ENCODE measurements at places on chromosomes 5 and 9.

- DNase-seq, result no peak
These were observed 43.5 kb upstream of the RNF38 start for GRCh38 chr9:36443581-36443980.

DNA sequence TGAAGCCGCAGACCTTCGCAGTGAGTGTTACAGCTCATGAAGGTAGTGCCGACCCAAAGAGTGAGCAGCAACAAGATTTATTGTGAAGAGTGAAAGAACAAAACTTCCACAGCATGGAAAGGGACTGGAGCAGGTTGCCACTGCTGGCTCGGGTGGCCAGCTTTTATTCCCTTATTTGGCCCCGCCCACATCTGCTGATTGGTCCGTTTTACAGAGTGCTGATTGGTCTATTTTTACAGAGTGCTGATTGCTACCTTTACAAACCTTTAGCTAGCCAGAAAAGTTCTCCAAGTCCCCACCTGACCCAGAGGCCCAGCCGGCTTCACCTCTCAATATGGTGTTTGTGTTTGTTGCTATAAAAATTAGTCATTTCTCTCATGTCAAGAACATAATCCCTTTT, 49.7 kb downstream of the RECK start:
- no peak for DNase-seq

- no peak for DNase-seq
These were observed 69.1 kb downstream of the PSAT1 start for GRCh38 chr9:78365748-78366697.

DNA sequence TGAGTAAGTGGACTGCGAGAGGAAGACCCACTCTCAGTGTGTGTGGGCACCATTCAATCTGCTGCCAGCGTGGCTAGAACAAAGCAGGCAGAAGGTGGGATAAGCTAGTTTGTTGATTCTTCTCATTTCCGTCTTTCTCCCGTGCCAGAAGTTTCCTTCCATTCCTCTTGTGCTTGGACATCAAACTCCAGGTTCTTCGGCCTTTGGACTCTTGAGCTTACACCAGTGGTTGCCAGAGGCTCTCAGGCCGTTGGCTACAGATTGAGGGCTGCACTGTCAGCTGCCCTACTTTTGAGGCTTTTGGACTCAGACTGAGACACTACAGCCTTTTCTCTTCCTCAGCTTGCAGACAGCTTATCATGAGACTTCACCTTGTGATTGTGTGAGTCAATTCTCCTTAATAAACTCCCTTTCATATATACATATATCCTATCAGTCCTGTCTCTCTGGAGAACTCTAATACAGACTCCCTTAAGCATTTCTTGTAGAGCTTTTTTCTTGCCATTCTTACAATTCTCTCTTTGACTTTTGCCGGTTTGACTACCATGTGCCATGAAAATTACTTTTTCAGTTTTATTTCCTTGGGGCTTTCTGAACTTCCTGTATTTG, 494.9 kb downstream of the PRR16 start:
- DNase-seq, result no peak

- DNase-seq, result no peak
These were observed 33.7 kb downstream of the MCTP1 start for GRCh38 chr5:95251185-95251584.

GRCh38 chr5:136028782-136029742, at the start of gene TGFBI:
Gene TGFBI, plus strand, starts transcription at chr5:136028988. Its CDS starts 68 bp downstream, at chr5:136029056.
- peak; percentile 30 for DNase-seq

DNA sequence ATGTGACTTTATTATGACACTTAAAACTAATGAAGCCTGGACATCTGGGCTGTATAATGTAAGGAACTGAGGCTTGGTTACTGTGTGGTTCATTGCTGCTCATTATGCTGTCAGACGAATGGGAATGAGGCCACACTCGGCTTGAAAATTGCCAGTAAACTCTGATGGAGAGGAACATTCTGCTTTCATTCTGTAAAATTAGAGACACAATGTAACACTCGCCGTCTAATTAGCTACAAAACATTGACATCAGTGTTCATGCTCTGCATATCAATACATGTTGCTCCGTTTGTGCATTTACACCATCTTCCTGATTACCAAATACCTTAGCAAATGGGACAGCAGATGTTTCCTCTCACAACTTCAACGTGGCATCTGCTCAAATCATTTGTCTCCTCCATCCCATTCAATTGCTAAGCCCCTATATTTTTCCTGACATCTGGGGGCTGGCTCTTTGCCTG, 133.0 kb downstream of the SLC28A3 start:
- no peak for DNase-seq

DNA sequence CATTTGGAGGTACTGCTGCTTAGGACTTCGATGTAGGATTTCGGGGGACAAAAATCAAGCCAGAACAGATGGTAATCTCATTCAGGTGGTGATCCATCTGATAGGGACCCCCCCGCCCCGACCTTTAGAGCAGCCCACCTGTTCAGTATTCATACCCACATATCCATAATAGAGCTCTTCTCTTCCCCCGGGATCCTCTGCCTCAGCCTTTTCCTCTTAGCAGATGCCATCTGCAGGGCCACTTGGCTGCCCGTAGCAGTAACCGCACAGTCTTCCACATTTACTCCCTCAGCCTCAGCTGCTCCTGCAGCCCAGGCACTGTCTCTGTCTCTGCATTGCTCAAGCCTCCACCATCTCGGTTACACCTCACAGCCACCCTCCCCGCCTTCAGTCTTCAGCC, 65.8 kb upstream of the RARS1 start:
- DNase-seq, result no peak

GRCh38 chr5:67453111-67453905, 256.7 kb upstream of the CD180 start:
- DNase-seq, result no peak

DNA sequence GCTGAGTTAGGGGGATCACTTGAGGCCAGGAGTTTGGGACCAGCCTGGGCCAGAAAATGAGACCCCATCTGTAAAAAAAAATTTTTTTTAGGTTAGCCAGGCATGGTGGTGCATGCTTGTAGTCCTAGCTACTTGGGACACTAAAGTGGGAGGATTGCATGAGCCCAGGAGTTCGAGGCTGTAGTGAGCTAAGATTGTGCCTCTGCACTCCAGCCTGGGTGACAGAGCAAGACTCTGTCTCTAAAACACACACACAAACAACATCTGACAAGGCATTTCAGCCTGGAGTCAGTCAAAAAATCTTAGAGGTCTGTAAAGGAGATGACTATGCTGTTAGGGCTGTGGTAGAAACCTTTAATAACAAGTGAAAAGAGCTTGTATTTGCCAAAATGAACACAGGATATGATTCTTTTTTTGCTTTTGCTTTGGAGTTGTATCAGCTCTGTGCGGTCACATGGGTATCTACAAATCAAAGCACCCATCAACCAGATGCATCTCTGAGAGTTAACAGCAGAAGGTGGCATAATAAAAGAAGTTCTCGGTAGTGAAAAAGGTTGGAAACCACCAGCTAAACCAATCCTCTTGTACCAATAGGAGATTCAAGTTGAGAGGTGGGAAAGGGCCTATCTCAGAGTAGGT, 3.6 kb upstream of the PSMD5 start:
- no peak for DNase-seq

DNA sequence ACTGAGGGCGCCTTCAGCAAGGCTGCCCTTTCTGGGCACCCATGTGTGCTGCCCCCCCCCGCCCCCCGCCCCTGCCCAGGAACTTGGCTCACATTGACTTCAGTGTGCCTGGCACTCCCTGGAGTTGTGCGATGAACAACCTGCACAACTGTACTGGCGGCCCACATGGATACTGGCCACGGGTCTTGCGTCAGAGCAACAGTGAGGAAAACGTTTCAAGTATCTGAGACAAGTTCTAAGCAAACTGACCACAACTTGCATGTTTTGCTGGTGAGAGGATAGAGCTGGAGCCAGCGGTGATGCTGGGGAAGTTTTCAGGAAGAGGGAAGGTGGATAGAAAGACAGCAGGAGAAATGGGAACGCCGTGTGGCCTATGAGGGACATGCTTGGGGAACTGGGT, 45.4 kb downstream of the HABP4 start:
- DNase-seq, result peak; percentile 78

DNA sequence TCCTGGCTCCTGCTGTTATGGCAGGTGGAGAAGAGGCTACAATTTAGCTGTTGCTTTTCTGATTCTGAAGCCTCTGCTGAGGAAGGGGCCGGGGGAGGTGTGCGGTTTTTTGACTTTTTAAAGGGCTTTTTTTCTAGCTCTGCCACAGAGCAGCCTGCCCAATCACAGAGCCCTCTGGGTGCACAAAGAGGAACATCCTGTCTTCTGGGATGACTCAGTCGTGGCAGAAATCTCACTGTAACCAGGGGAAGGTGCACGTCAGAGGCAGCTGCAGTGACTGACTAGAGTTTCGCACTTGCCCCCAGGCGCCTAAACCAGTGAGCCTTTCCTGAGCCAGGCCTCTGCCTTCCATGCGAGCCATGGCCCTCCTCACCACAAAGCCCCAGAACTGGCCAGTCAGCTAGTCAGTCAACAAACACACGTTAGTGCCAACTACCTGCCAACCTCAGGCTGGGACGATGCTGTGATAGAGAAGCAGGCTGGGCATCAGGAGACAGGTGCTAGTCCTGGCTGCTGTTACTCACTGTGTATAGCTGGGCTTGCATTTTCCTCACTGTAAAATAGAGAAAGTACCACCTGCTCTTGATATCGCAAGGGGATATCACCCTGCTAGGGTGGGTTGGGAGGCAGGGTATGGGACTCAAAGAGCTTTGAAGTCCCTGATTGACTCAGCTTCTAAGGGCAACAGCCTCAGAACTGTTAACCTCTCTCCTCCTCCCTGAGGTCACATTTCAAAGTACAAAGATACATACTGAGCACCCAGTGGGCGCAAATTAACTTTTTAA, 2.2 kb downstream of the AKNA start:
- DNase-seq, result peak; percentile 70

DNA sequence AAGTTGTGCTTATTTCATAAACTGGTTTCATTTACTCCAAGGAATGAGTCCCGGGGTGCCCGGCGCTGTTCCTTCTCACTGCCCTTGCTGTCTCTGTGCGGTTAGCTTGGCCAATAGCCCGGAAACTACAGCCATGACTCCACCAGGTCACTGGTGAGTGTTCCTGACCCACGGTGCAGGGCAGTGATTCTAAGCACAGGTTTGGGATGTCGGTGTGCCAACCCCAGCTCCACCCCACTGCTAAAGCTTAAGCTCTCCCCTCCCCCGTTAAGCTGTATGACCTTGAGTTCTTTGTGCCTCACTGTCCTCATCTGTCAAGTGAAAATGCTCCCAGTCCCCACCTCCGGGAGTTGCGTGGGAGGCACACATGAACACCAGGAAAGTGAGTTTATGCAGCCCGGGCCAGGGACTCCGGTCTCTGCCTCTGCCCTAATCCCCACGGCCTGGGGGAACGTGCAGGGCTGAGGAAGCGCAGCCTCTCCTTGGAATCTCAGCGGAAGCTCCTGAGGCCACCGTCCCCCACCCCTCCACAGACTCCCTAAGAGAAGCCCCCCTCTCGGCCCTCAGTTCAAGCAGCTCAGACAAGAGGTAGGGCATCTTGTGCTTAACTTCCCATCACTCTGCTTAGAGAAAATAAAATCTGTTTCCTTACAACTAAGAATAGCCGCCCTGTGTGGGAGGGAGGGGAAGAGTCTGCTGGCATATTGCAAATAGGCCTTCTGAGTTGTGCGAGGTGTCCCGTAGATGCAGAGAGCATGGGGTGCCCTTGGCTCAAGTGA, 92.0 kb upstream of the RAI14 start:
- no peak for DNase-seq

- no peak for DNase-seq
These were observed 4.6 kb downstream of the PTAR1 start for GRCh38 chr9:69755205-69755604.

- peak; percentile 45 for DNase-seq
These were observed 3.4 kb downstream of the IL4 start for GRCh38 chr5:132677191-132677590.

DNA sequence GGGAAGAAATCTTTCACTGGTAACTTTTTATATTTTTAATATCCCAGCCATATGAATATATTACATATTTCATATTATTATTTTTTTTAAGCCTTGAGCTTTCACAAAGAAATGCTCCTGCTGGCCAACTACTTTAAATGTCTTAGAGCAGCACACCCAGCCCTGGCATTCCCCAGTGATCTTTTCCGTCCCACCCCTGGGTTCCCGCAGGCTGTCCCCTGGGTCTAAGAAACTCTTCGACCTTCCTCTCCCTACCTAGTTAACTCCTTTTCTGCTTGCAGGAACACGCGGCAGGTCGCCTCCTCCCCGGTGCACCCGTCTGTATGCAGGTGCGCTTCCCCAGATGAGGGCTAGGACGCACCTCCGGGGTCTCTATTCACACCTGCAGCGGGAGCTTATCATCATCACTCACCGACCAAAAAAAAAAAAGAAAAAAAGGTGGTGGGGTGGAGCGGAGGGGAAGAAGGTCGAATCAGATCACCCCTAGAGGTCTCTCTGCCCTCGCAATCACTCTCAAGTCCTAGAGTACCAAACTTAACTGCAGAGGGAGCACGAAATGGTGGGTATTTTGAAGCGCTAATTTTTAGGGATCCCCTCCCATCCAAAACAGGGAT, 696 bp downstream of the ZFP62 start:
- no peak for DNase-seq

DNA sequence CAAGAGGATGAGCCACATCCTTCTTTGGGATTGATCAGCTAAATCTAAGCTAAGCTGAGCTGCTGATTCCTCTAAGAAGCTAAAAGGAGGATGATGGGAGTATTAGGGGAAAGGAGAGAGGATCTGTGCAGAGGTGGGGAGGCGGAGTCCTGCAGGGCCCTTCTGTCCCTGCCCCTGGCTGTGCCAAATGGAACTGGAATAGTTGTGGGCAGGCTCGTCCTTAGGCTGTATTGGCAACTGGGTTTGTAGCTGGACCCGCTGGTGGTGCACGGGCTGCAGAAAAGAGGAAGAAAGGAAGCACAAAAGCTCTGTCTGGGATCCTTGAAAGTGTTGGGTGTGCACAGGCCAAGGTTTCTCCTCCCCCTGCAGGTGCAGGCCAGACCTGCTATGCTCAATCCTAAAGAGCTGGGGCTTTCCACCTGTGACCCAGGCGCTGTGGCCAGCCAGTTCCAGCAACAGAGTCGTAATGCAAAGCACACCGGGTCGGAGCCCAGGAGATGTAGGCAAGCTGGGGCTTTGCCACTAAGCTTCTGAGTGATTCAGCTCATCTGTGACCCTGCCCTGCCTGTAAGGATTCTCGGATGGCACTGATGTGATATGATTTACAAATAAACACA, 9.8 kb downstream of the CLTB start:
- DNase-seq, result no peak

All from AG04450 (cell line).